ENCODE measurements at places on chromosomes 3 and 15. TPM values are rescaled to one million over a fixed set of nuclear protein-coding genes. Genes with fewer than 3 reads are reported as not detected.

DNA sequence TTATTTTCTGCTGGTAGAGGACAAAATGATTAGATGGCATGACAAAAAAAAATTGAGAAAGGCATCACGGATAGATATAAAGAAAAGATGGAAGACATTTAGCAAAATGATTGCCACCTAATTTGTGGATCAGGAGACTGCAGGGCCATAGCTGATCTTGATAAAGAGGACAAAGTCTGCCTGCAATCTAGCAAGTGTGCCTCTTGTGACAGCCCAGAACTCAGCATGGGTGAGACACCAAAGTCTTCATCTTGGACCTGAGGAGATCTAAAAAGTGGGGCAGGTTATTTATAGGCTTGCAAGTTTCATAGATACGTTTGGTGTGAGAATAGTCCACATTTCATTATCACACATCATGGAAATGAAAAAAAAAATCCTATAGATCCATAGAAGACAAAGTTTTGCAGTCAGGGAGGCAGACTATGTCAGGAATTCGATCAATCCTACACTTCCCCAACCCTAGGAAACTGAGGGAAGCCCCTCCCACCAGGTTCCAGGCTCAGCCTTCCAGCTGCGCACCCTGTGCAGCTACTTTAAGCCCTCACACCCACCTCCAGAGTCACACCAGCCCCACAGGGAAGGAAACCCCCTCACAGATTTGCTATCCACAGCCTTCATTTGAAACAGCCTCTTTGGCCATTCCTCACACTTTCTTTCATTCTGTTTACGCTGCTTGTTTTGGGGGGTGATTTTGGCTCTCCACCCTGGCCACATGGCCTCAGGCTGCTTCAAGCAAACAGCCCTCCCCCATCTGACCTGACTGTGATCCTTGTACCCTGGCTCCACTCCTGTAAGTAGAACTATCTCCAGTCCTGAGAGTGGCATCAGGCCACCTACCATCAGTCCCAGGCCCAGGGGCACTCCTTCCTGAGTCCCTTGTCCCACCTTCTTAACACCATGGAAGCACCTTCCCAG, 28.1 kb upstream of the KLHL6 start:
- DNase-seq, result no peak

DNA sequence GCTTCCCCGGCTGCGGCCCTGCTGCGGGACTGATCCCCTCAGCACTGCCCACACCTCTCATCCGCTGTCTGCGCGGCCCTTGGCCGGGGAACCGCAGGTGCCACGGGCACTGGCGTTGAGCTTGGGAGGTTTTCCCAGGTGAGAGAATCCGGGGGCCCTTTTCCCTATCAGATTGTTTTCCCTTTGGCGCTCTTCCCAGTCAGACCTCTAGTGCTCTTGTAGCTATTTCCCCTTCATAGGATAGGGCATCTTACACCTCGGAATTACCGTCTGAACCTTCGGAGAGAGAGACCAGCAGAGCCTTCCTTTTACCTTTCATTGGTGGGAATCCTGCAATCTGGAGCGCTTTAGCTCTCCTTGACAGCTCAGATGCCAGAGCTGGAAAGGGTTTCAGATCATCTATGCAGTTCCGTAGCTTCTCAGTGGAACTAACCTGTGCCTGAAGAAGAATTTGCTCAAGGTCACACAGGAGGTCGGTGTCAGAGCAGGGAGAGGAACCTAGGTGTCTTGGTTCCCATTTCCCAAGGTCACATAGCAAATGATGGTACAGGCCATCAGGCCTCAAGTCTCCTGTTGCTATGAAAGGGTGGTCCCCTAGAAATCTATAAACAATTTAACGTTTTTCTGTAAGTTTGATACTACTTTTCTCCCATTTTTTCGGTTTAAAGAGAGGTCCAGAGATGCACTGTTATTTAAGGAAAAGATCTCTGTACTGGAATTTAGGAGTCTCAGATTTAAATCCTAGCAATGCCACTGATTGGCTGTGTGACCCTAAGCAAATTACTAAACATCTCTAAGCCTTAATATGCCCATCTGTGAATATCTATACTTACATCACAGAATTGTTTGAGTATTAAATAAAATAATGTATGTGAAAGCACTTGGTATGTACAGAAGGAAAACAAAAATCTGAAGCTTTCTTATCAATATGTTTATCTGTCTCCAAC, 916 bp downstream of the IDH3A start:
- peak; percentile 36 for DNase-seq

The OXTR gene
- polyA plus RNA-seq, result 0.08 TPM

The ZNF660 gene
- polyA plus RNA-seq, result 0.44 TPM

DNA sequence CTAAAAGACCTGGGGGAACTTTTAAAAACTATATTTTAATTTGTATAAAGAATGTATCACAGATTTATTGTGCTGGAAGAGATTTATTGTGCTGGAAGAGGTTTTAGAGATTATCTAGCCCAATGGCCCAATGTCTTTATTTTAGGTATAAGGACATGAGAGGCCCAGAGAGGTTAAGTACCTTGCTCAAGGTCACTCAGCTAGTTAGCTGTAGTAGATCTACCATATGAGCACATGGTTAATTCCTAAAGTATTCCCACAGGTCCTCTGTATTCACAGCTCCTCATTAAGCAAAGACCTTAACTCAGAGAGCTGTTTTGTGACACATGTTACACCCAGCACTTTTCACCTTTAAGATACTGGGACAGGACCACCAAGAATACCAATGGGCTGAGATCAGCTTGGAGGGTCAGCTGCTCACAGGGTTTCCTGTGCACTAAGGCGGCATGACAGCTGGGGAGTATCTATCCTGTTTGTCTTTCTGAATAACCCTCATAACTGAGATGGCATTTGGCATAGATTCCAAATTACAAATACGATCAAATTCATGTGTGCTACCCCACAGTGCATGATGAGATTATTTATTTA, 143.1 kb upstream of the TBL1XR1 start:
- DNase-seq, result no peak

GRCh38 chr3:52570076-52570475, 33.7 kb downstream of the UQCC5 start:
- DNase-seq, result no peak
